Activated CD4-positive, alpha-beta T cell treated with anti-CD3 and anti-CD28 coated beads for 4 hours (primary cell): ENCODE measurements at places on chromosomes 7 and 10.

DNA sequence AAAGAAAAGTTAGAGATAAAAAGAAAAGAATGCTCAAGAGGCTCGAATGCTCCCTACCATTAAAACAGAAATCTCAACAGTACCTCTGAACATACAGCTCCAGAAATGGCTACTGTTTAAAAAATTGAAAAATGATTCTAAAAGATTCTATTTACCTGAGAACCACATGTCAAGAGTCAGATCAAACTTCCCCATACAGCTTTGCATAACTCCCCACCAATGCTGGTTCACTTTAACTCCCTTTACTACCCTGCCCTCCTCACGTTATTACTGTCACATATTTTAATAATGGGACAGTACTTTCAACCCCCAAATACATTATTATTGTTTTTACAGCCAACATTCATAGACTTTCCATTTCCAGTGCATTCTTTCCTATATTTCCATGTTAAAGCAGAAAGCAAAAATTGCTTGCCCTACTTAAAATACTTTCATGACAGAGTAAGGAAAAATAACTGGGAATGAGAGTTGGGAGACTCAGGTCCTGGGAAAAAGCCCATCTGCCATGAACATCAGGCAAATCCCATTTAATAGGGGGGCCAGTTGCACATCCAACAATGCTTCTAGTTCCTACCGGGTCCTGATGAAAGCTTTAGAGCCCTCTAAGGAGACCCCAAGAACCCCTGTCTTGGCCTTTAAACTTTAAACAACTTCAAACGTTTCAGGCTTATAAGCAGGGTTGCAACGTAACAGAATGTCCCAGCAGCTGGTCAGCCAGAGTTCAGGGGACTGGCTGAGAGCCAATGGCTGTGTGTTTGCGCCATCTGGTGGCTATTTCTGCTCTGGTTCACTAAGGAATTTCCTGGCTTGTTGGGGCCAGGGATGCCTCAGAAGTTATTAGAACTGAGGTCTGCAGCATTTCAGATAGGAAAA lies 247.4 kb downstream of the ELMO1 start:
- peak; percentile 30 for DNase-seq

DNA sequence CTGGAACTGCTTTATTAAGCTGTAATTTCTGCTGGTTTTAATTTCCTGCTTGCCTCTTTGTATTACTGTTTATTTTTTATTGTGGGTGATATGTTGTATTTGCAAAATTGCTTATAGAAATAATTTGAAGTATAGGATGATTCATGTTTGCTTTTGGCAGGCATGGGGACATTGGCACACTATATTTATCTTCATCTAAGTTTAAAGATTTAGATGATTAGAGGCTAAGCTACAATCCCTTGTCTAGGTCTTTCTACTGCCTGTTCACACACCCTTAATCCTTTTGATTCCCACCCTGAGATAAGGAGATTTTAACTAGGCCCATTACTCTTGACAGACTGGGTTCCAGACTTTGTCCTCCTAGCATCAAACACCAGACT lies 182.8 kb upstream of the KAT6B start:
- DNase-seq: no peak

- DNase-seq: peak; percentile 30
Measured at GRCh38 chr10:35640474-35640873, 1.6 kb downstream of the FZD8 start.

DNA sequence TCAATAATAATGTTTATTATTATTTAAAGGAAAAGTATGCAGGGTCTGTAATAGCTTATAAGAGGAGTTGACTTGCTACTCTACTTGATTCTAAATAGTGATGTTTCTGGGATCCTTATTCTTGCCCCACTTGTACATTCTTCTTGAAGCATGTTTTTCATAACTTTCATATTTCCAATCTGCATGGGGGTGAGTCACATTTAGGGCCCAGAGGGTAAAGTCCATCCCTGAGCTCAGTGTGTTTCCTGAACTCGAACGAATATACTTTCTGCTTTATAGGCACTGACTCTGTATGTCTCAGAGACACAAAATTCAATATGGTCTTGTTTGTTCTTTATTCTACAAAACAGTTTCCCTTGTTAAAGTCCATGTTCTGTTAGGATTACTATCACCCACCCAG lies 61.0 kb upstream of the SMIM30 start:
- no peak for DNase-seq

DNA sequence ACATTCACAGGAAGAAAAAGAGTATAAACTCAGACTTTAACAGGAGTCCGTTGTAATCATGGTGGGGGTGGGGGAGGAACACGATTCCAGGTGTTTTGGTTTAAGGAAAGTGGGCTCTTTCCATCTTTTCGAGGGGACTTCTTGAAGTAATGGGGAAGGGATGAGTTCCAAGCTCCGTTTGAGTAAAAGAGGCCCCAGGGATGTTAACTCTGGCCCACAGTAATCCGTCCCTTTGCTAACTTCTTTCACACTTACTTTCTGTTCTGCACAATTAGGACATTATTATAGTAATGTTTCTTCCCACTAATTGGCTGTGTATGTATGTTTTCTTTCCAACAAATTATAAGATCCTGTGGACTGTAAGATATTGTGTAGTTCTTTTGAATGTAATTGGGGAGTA lies 374.4 kb downstream of the BBS9 start:
- DNase-seq: no peak

DNA sequence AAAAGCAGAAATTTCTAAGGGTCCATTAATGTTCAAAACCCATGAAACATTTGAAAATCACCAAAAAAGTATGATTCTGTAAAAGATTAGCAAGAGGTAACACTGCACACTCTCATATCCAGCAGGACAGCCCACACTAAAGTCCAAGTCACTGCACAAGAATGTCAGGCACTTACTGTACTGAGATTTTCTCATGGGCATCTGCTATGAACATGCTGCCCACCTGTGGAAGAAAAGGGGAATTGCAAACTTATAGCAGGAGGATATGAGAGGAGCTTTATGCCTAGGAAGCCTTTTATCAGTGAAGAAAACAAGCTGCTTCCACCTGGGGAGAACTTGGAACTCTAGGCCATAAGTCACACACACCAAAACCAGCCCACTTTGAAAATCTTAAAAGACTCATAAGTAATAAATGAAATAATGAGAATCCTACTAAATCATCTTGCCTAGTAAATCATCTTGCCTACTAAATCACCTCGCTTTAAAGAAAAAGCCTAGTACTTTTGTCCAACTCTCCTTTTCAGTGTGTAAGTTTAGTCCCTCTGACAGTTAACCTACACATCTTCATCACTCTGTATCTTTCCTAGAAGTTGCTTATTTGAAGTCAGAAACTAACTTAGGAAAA lies 46.1 kb downstream of the ARMH3 start:
- DNase-seq: peak; percentile 38

- no peak for DNase-seq
Measured at GRCh38 chr7:28083164-28083997, 97.2 kb downstream of the JAZF1 start.

GRCh38 chr7:111561654-111561903 lies 713 bp downstream of the IMMP2L start:
- peak; percentile 5 for DNase-seq

DNA sequence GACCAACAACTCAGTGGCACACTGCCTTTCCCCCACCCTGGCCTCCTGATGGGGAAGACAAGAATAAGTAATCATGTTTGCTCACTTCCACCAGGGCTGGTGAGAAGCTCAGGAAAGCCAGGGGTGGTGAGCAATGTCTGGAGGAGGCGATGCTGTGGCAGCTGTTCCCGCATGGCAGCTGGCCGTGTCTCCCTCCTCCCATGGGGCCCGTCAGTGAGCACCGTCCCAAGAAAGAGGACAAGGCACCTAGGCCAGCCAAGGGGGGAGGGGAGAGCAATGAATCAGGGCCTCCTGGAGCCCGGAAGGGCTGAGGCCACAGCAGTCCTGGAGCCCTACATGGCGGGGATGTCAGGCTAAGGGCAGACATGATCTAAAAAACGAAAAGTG lies 69.2 kb upstream of the INSIG1 start:
- DNase-seq: no peak

GRCh38 chr7:122597277-122597676 lies 101.6 kb downstream of the RNF133 start:
- DNase-seq: no peak

DNA sequence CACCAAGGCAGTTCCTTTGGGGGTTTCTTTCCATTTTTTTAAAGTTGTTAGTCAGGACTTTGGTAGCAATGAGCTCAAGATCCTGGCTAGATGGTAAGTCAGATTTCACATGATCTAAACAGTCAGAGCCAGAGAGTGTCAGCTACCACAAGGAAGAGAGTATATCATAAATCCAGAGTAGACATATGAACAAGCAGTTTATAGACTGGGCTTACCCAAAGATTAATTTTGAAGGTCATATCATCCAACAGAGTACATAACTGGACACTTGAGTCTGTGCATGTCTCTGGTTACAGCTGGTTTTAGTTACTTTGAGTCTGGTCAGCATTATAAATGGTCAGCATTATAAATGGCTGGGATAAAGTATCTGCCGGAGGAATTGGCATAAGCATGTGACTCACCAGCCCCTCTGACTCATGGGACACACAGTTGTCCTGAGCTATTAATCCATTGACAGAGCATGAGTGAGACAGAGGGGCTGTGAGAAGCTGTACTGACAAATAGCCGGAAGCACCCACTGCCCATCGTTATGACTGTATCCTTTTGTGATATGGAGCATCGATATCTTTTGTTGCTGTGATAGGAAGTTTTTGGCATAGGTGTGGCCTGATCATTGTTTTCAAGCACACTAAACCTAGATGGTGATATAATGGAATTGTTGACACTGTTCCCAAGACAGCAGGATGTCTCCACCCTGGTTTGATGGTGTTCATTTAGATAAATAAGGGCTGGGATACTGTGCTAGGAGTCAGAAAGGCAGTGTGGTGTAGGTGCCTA lies 19.3 kb downstream of the PPP1R3C start:
- DNase-seq: no peak
